Activated CD4-positive, alpha-beta T cell treated with anti-CD3 and anti-CD28 coated beads, Interleukin-2, amount 10 ng/mL, durations not matched to agents 7 days and 5 days (primary cell): ENCODE measurements at places on chromosomes 4 and X.

- no peak for DNase-seq
These were observed 3.3 kb upstream of the FGA start for GRCh38 chr4:154593868-154594267.

DNA sequence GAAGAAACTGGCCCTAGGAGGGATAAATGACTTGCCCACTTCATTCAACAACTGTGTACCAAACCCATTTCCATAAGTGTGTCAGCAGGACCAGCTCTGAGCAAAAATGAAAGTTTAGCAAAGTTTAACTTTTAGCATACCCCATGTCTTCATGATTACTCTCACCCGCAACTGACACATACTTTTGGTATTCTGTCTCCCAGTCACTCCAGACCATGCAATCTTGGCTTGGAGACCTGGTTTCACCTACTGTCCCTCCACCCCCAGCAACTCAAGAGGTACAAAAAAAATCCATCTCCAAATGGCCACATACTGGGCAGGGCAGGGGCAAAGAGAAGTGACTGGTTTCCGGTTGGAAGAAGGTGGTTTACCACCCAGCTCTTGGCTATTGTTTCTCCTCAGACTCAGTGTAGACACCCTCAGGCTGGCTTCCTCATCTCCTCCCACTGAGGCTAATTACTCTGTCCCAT lies 79.8 kb downstream of the RLIM start:
- no peak for DNase-seq

DNA sequence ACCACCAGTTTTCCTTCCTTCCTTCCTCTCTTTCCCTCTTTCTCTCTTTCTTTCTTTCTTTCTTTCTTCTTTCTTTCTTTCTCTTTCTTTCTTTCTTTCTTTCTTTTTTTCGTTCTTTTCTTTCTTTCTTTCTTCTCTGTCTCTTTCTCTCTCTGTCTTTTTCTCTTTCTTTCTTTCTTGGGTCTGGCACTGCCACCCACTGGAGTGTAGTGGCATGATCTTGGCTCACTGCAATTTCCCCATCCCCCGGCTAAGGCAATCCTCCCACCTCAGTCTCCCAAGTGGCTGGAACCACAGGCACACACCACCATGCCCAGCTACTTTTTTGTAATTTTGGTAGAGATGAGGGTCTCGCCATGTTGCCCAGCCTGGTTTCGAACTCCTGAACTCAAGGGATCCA lies 51.6 kb upstream of the NHS start:
- DNase-seq: no peak

DNA sequence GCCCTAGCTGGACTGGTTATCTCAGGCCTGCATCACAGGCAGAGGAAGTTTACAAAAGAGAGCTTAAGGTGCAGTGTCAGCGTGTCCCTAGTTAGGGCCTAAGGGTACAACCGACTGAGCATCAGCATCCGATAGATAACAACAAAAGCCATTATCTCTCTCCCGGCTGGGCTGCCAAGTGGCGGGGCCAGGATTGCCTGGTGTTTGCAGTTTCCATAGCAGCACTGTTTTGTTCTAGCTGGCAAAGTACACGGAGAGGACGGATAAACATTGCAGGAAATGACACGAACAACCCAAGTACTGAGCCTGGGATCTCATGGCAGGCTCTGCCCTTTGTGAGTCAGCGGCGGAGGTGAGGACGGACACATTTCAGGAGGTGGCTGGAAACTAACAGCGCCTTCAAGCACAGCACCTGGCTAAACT lies 104.7 kb upstream of the NOCT start:
- no peak for DNase-seq

GRCh38 chr4:103095080-103095479 lies 4.6 kb downstream of the BDH2 start:
- no peak for DNase-seq

- DNase-seq: no peak
These were observed 748.7 kb downstream of the TRIML1 start for GRCh38 chr4:188887905-188888304.

- peak; percentile 22 for DNase-seq
These were observed 82.9 kb upstream of the TAB3 start for GRCh38 chrX:30971774-30972603.

GRCh38 chrX:96551322-96551872 lies 133.2 kb upstream of the DIAPH2 start:
- no peak for DNase-seq

GRCh38 chr4:124863040-124863545 lies 150.6 kb upstream of the ANKRD50 start:
- DNase-seq: no peak

GRCh38 chrX:140815868-140816267 lies 106.3 kb downstream of the LINC00632 start:
- no peak for DNase-seq

- DNase-seq: no peak
These were observed at the start of gene IQSEC2 for GRCh38 chrX:53281321-53281822. Gene IQSEC2 (minus strand): TSS chrX:53281584.

DNA sequence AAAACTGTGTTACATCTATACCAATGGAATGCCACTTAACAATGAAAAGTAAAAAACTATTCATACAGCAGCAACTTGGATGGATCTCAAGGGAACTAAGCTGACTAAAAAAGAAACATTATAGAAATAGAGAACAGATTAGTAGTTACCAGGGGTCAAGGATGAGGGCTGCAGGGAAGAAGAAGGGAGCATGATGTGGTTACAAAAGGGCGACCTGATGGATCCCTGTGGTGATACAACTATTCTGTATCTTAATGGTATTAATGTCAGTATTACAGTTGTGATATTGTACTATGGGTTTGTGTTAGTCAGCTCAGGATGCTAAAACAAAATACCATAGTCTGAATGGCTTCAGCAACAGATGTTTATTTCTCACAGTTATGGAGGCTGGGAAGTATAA lies 190.7 kb downstream of the ZNF674 start:
- no peak for DNase-seq

DNA sequence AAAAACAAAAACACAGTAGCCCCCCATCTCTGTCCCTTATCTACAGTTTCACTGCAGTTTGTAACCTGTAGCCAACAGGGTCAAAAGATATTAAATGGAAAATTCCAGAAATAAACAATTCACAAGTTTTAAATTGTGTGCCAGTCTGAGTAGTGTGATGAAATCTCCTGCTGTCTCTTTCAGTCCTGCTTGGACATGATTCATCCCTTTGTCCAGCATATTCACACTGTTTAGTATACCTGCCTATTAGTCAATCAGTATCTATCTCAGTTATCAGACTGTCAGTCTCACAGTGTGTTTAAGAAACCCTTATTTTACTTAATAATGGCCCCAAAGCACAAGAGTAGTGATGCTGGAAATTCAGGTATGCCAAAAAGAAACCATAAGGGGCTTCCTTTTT lies 21.9 kb downstream of the CNOT6L start:
- no peak for DNase-seq

DNA sequence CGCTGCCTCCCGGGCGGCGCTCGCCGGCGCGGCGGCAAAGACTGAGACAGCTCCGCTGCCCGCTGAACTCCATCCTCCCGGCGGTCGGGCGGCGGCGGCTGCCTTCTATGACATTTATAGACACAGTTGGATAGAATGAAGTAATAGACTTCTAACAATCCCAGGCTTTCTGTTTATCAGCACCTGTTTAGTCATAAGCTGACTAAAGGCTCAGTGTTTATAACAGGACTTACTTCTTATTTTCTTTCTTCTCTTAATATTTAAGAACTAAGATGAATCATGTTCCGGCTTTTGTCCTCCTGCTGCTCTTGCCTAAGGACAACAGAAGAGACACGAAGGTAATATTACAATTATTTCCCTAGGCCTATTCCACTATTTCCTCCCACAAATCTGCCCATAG lies 3.9 kb downstream of the ARL13A start:
- no peak for DNase-seq

DNA sequence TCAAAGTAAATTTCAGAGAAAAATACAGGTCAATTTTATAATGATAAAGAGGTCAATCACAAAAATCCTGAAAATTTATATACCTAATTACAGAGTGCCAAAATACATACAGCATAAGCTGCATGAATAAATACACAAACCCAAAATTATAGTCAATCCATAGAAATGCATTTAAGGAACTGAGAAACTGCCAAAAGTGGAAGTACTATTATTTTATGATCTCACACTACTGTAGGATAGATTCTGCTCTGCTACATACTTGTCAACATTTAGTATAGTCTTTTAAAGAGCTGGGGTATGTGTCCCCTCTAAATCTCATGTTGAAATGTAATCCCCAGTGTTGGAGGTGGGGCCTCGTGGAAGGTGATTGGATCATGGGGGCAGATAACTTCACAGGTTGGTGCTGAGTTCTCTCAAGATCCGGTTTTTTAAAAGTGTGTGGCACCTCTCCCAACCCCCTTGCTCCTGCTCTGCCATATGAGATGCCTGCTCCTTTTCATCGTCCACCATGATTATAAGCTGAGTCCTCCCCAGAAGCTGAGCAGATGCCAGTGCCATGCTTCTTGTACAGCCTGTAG lies 31.8 kb downstream of the CHIC2 start:
- DNase-seq: no peak

GRCh38 chr4:176921256-176921655 lies 128.5 kb upstream of the VEGFC start:
- no peak for DNase-seq

DNA sequence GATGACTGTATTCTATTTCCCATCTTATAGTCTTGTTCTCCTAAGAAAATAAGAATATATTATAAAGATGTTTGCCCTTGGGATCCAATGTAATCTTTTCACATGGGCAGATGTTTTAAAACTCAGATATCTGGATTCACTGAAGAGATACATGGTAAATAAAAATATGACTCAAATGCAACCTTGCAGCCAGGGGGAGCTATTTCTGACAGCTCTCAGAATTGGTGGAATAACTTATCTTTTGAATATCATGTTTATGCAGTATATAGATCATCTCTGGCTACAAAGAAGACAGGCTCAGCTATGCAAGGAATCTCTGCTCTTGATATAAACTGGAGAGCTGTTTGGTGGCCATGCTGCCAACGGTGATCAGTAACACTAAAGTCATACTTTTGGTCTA lies 274.7 kb downstream of the GLUD2 start:
- DNase-seq: no peak

DNA sequence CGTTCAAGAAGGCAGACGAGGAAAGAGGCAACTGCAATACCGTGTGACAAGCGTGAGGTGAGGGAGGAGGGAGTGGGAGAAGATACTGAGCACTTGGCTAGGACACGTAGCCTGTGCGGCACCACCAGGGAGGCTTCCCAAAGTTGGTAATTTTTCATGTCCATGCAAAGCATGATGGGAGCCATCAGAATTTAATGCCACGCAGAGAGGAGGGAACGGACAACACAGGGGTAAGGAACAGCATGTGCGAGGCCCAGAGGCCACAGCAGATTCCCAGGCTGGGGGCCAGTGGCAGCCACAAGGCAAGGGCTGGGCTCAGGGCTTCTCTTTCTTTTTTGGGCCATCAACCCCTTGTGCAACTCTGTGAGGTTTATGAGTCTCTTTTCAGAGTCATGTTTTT lies 11.0 kb upstream of the CLDN24 start:
- no peak for DNase-seq

GRCh38 chr4:37847311-37847884 lies 20.9 kb downstream of the PGM2 start:
- no peak for DNase-seq

DNA sequence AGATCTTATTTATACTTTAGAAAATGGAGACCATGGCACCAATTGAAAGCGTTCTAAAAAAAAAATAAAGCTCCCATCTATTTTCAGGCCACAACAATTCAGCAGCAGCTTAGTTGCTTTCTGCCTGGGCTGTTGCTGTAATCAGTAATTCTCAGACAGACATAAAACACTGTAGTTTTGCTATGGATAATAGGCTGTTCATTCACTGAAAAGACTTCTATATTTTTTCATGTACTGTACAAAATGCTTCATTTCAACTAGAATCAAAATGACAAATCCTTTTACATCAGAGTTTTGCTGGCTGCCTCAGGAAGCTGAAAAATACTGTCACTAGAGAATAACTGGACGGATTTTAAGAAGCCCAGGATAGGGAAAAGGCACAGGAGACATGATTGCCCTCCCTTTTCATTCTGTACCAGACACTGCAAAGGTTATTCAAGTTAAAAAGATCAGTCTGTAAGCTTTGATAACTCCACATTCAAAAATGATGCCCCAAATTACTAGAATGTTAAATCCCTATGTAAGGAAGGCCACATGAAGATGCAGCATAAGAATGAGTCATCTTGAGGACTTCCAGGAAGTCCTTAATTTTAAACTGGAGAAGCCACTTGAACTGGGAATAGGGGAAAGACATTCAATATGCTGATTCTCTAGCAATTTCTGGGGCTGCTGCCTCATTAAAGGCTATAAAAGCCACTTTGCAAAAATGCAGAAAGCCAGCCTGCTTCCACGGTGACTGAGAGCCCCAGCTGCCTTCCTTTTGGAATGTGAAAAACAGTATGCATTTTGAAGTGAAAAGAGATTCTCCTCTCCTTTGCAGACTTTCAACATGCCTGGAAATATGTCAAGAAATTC lies 403.2 kb upstream of the RASGEF1B start:
- no peak for DNase-seq

DNA sequence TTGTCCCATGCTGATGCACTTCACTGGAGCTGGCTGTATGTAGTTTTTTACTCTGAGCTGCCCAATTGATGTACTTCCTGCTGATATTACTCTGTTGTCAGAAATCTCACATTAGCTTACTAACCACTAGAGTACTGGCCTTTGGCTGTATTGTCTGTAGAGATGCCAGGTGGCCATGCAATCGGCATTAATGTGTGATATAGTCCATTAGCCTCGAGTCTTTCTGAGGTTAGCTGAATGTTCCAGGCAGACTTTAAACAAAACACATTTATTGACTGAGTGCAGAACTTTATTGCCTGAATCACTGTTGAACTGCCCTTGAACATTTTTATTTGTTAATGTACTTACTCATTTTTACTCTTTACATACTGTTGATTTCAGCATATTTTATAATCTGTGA lies 335.2 kb downstream of the PCDH10 start:
- DNase-seq: no peak
